ENCODE measurements at places on chromosomes 7 and 10.

DNA sequence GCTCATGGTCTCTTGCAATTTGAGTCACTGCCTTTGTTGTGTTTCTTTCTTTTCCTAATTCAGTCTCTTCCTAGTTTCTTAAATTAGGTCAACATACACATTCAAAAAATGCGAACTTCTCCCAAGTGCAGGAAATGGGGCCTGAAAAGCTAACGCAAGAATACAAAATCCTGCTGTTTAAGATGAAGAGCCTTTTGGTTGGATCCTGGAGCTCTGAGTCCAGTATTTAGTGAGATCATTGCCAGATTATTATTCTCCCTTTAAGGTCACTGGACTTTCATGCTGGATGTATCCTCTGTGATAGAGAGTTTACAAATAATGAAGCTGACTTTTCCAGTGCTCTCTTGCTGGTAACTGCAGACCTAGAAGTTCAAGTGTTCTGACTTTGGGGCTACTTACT is 401.9 kb upstream of the MKI67 start:
- no peak for DNase-seq

GRCh38 chr7:110296321-110296720 is 794.6 kb upstream of the LRRN3 start:
- DNase-seq: no peak

DNA sequence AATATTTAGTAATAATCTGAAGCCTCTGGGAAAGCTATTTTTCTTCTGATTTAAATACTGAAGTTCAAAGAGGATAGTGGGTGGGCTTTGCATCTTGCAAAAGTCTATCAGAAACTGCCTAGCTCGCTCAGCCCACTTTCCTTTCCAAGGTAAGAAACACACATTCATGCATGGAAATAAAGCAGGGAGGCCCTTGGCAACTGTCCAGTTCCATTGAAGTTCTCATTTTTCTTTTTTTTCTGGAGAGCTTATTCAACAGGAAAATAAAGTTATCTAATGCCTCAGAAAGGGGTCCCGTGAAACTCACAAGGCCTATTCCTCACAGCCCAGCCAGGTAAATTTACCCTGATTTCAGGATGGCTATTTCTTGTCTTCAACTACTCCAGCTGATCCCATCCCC is 654.9 kb downstream of the KCNMA1 start:
- DNase-seq: no peak

DNA sequence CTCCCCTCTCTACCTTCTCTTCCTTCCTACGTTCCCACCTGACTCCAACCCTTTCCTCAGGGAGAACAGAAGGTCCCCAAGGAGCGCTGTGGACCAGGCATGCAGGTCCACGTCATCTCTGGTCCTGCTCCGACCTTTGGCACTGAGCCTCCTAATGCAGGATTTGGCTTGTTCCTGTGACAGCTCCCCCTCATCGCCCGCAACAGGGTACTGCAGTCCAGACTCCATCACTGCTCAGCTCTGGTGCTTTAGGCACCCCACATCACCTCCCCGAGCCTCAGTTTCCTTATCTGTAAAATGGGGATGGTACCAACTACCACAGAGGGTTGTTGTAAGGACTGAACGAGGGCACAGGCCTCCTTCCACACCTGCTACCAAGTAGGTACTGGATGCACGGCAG is 54.6 kb downstream of the FHIP2A start:
- DNase-seq: no peak

GRCh38 chr10:104447331-104447730 is 93.7 kb downstream of the CFAP58 start:
- no peak for DNase-seq

DNA sequence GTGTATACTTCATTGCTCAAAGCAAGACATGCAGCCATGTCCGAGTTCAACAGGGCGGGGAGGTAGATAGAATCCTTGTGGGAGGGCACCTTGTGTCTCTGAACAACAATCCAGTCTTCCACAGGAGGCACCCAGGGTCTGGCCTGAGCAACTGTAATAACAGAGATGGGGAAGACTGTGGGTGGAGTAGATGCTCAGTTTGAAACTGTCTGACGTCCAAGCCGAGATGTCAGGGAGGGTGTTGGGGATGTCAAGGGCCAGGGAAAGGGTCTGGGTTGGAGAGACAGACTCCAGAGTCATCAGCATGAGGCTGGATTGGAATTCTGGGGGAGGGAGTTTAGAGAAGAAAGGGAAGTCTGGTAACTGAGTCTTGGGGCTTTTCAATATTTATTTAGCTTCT is 88.0 kb downstream of the FANK1 start:
- DNase-seq: no peak

DNA sequence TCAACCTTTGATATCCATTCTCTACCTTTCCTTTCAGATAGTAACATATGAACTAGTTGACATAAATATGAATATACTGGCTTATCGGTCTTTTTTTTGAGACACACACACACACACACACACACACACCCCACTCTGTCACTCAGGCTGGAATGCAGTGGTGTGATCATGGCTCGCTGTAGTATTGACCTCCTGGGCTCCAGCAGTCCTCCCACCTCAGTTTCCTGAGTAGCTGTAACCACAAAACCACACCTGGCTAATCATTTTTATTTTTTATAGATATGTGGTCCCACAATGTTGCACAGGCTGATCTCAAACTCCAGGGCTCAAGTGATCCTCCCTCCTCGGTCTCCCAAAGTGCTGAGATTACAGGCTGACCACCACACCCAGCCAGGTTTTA is 14.2 kb upstream of the NT5C3A start:
- DNase-seq: no peak

DNA sequence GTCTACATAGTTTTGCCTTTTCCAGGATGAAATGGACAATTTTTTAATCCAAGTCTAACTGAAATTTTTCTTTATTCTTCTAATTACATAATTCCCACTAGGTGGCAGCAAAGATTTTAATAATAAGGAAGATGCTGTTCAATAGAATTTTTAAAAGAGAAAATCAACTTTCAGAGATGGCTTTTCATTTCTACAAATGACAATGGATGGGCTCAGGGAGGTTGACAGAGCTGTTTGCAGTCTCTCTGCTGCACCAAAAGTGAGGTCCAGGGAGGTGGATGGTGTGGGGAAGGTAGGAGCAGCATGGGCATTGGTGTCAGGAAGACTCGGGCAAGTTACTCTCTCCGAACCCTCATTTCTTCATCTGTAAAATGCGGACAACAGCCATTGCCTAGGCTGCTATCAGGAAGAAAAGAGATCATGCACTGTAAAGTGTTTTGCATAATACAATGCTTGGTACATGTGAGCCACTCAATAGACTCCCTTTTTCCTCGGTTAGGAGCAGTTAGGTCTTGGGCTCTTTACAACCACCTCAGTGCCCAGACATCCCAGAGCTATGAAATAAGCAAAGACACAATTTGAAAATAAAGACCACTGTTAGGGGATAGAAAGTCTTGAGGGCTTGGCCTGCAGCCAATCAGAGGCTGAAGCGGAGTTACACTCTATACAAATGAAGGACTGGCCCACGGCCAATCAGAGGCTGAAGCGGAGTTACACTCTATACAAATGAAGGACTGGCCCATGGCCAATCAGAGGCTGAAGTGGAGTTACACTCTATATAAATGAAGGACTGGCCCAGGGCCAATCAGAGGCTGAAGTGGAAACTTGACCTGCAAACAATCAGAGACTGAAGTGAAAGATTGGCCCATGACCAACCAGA is 107.1 kb downstream of the ABLIM1 start:
- no peak for DNase-seq

GRCh38 chr10:103803941-103804340 is 51.4 kb downstream of the SH3PXD2A start:
- no peak for DNase-seq

DNA sequence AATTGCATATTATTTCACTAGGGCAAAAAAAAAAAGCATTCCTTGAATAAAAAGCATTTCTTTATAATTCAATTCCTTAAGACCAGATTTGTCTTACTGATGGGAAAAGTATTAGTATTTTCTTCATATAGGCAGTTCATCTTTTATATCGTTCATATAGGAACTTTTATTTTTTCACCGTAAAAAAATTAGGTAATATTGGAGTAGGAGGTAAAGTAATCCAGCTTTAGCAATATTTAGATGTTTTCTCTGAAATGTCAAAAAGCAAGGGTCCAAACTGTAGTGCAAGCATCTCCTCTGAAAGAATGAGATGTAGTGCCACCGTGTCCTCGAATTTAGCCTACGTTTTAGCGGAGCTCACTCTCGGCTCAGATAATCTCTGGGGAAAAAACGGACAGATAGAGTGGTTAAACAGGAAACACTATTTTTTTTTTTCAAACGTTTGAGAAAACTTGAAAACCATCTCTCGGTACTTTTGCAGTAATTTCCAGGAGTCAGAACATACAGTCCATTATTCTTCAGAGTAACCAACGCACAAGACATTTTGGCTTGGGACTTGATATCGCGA is 5.5 kb upstream of the SPAG6 start:
- DNase-seq: no peak

Data from putamen (tissue), 1 donor.